ENCODE measurements at places on chromosomes 16 and 17. TPM values are rescaled to one million over a fixed set of nuclear protein-coding genes. Genes with fewer than 3 reads are reported as not detected.

KRTAP2-2 gene
- not detected for total RNA-seq

- H3K27ac ChIP-seq: no peak overlapping the region
- no peaks in the 10 kb centered on the region for H3K27me3 ChIP-seq
- H3K4me3 ChIP-seq: no peak overlapping the region
- no peak for DNase-seq
Measured at GRCh38 chr17:53092072-53092471, 730.7 kb upstream of the KIF2B start.

- no peaks in the 10 kb centered on the region for H3K36me3 ChIP-seq
- no peak overlapping the region for H3K4me3 ChIP-seq
- no peak for DNase-seq
- H3K4me1 ChIP-seq: peaks cover 39% of the 10 kb centered on the region
- no peaks in the 10 kb centered on the region for H3K27me3 ChIP-seq
- no peak overlapping the region for H3K27ac ChIP-seq
Measured at GRCh38 chr17:65888649-65889048, 303.3 kb downstream of the CEP112 start.

MRPL45 gene
- 41.9 TPM for total RNA-seq

TEKT3 gene
- 2.4 TPM for total RNA-seq

Data from mesothelial cell of epicardium (in vitro differentiated cells).